Fibroblast of skin of left quadriceps (primary cell): ENCODE measurements at places on chromosomes 2 and 18.

DNA sequence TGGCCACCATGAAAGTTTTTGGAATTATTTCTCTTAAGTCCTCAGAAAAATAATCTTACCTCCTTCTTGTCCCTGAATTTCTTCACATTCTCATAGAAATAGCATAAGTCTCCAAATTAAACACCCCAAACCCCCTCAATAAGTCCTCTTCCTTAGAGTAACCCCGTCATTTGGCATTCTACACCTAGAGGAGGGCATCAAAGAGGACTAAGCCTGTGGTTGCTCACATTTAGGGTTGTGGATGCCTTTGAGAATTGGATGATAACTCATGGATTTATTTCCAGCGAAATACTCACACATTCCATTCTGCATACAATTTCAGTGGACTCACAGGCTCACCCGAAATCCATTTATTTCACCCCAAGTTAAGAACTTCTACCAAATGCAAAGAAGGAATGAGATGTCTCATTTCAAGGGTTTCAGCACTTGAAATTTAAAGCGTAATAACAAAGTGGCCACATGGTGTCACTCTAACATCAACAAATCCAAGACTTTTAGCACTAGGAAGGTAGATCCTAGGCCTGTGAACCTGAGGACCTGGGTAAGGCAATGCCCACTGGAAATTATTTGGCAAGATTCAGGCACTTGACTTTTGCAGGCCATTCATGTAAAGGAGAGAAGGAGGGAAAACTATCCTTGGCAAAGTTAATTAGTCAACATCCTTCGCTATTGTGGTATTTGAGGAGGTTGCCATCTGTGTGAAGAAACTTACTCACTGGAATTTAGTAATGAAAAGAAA is 24.6 kb downstream of the DYTN start:
- peak; percentile 26 for DNase-seq

DNA sequence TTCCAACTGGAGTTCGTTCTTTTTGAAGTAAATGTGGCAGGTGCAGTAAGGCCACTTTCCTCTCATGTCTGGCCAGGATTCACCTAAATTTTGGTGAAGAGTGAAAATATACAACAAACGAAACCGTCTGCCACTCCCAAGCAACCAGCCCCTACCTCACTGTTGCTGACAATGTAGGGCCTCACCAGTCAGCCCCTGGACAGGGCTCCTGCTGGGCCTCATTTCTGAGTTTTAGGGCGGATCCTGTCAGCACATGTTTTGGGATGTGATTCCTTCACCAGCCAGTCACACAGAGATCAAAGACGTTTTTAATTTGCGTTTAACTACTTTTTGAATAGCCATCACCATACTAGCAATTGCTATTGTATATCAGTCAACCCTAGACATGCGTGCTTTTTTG is 185.0 kb downstream of the WDR7 start:
- DNase-seq, result no peak

DNA sequence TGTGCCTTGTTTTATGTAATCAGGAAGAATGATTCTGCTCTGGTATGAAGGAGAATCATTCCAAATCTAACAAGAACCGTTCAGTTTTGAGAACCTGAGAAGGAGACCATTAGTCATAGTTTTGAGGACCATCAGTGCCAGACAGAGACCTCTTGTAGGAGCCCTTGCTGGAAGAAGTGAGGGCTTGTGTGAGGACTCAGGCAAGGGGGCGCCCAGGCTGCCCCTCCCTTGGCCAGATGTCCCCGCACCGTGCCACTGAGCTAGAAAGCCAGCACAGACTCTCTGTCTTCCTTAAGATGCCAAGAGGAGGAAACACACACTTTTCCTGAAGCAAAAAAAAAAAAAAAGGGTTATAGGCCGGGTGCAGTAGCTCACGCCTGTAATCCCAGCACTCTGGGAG is 55.7 kb upstream of the SLC39A10 start:
- no peak for DNase-seq

GRCh38 chr2:195016841-195017240 is 640.2 kb upstream of the SLC39A10 start:
- DNase-seq, result peak; percentile 15

DNA sequence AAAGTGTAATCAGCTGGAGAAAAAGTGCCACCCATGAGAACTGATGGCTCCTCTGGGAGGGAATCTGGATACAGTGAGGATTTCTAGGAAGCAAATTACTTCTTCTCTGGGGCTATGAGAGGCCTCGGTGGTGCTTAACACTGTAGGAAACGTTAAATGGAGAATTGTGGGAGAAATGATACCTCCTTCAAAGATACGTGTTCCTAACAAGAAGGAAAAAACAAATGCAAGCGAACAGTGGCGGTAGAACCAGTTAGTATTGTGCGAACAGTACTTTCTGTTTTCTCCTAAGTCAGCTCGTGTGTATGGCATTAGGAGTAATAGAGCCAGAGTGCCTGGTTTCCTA is 587 bp upstream of the MTIF2 start:
- DNase-seq, result no peak

- no peak for DNase-seq
Observed at GRCh38 chr2:127115471-127116199, 8.7 kb upstream of the BIN1 start.

DNA sequence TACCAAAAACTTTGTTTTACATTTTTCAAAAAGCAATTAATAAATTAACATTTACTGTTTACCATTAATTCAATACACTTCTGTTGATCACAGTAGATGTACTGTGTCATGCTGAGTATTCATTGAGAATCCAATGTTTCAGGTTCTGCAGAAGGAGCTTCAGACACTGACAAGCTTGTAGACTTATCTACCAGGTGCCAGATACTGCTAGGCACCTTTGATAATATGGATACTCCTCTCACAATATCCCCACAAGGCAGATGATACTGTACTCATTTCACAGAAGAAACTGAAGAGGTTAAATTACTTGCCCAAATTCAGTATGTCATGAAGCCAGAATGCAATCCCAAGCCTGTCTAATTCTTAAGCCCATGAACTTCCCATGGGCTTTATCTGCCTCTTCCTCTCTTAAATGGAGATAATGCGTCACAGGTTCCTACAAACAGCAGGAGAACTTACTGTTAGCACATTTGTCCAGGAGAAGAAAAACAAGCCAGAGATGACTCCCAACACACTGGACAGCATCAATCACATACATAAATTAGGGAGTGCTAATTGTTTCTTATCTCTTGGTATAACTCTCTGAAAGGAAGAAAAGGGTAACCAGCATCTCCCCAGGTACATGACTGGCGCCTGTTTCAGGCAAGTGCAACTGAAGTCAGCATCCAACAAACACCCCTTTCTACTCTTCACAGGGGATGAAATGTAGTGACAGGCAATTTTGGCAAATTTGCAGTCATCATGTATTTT is 27.4 kb downstream of the ITSN2 start:
- no peak for DNase-seq

- DNase-seq, result no peak
Observed at GRCh38 chr2:150555611-150556356, 68.3 kb upstream of the RND3 start.

DNA sequence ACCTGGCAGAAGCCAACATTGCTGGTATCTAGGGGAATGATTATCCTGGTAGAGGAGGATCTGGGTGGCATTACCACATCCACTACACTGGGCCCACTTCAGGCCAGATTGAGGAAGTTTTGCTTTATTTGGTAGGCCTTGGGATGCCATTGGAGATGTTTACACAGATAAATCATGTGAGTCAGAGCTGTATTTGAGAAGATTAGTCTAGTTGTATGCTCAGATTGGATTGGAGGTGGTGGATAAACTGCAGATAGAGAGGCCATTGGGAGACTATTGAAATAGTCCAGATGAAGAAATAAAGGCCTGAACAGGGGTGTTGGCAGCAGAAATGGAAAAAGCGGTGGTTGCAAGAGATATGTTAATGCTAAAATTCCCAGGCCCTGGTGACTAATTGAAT is 81.5 kb downstream of the EFEMP1 start:
- no peak for DNase-seq

DNA sequence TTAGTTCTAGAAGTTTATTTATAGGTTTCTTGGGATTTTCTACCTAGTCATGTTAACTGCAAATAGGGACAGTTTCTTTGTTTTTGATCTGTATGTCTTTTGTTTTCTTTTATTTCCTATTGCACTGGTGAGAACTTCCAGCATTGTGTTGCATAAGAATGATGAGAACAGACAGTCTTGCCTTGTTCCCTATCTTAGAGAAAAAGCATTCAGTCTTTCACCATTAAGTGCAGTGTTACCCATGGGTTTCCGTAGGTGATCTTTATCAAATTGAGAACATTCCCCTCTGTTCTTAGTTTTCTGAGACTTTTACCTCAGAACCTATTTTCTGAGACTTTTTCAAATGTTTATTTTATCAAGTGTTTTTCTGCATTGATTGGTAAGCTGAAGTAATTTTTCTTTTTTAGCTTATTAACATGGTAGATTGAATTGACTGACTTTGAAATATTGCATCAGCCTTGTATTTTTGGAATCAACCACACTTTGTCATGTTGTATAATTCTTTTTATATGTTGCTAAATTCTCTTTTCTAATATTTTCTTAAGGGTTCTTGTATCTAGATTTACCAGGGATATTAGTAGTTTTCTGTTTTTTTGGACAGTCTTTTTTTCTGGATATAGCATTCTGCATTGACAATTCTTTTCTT is 17.2 kb downstream of the MFSD6 start:
- DNase-seq, result no peak

DNA sequence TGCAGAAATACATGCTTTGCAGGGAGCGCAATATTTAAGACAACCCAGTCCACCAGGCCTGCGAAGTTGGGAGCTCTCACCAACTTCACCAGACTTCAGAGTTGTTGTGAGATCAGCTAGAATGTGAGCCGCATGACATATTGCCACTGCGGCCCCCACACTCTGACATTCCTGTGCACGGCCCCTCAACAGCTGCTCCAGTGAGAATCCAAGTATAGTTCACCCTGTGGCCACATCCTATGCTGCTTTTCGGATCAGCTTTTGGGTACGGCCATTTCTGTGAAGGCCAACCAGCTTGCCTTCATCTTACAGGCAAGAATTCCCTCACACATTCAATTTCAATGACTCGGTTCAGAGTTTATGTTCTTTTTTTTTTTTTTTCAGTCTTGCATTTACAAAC is 177.8 kb downstream of the SOX11 start:
- no peak for DNase-seq

DNA sequence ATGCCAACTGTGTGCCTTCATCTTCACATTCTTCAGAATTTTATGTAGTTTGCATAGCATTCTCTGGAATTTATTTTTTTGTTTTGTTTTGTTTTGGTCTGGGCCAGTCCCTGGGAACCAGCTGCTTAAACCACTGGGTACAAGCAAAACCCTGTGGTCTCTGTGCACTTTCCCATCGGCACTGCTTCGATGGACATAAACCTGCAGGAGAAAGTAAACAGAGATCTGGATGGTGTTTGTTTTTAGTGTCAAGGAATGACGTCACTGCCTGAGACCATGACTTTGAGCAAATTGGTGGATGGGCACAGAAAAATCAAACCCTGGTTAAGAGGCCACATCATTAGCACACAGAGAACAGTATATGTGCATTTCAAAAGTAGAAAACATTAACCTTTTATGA is 64.7 kb upstream of the RASGRP3 start:
- DNase-seq, result no peak

- DNase-seq, result no peak
Observed at GRCh38 chr2:19963386-19963785, 26.5 kb downstream of the WDR35 start.

GRCh38 chr2:126781206-126781605 is 117.5 kb upstream of the TEX51 start:
- no peak for DNase-seq

DNA sequence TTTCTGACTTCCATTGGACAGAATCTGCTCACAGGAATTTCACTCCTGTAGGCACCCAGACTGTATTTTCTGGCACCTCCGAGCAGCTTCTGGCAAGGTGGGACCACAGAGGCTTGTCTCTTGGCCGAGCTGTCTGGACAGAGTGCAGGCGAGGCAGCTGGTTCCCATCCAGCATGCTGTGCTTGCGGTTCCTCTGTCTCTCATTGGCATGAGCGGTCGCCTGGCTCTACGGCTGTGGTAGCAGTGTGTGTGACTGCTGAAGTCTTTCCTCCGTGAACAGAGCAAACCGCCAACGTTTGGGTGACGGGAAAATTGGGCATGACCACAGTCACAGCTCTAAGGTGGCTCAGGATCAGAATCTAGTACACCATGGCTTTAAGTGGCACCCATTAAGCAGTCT is 411.7 kb upstream of the NETO1 start:
- no peak for DNase-seq

GRCh38 chr2:197372592-197372991 is 62.0 kb upstream of the ANKRD44 start:
- no peak for DNase-seq

DNA sequence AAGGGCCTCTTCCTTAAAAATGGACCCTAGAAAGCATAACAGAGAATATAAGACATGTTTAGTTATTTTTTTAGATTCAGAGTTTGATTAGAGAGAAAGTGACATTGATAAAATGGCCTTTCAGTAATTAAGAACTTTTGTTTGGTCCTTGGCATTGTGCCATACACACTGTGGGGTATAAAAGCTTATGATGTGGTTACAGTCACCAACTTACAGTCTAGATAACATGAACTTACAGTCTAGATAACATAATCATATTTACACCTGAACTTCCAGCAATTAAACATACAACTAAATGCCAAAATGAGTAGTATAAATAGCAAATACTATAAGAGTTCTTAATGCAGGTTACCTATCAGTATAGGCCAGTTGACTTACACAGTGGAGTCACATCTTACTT is 25.6 kb upstream of the EFEMP1 start:
- no peak for DNase-seq

GRCh38 chr2:218745559-218746469 is 35.2 kb downstream of the TTLL4 start:
- DNase-seq, result no peak

DNA sequence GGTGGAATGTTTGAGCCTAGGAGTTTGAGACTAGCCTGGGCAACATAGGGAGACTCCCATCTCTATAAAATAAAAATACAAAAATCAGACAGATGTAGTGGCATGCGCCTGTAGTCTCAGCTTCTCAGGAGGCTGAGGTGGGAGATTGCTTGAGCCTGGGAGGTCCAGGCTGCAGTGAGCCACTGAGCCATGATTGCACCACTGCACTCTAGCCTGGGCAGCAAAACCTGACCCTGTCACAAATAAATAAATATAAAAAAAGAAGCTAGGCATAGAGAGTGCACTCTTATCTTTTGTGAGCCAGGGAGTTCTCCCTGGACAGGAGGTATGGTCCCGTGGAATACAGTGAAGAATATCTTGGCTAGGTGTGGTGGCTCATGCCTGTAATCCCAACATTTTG is 11.0 kb upstream of the KYNU start:
- DNase-seq, result no peak

DNA sequence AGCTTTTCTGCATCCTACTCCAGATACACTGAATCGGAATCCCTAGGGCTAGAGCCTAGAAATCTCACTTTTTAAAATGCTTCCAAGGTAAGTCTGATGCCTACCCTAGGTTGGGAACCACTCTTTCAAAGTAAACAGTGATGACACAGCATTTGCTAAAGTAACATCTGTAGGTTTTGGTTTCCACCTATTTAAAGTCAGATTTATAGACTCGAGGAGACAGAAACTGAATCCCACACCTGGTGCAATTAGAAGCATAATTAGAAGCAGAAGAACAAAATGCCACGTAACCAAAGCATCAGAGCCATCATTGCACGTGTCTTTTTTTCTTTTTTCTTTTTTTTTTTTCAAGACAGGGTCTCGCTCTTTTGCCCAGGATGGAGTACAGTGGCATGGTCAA is 40.9 kb downstream of the PDK1 start:
- DNase-seq, result no peak

- DNase-seq, result no peak
Observed at GRCh38 chr2:233247744-233248143, 3.7 kb upstream of the ATG16L1 start.
